ENCODE measurements at places on chromosomes 1 and 21.

GRCh38 chr1:145960468-145961108, 2.8 kb upstream of the LIX1L start:
- no peak for DNase-seq

GRCh38 chr1:177043597-177043996, 120.9 kb downstream of the ASTN1 start:
- no peak for DNase-seq

- DNase-seq, result no peak
These were observed 50.4 kb downstream of the TENT5C start for GRCh38 chr1:117656202-117656641.

DNA sequence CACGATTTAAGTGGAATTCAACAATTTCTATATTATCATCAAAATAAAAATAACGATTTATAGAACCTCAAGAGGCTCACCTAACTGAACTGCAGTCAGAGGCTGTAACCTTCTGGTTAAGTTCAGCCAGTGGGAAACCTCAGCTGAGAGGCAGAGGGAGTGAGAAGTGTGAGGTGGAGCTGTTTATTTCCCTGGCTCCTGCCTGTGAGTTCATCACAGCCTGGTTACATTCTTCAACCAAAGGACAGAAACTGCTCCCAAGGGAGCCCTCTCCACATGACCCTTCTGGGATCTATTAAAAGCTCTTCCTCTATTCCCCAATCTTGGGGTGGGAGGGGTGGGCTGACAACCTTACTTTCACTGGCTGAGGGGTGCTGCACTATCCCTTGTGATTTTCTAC, 22.2 kb downstream of the DYNLT5 start:
- DNase-seq, result no peak

DNA sequence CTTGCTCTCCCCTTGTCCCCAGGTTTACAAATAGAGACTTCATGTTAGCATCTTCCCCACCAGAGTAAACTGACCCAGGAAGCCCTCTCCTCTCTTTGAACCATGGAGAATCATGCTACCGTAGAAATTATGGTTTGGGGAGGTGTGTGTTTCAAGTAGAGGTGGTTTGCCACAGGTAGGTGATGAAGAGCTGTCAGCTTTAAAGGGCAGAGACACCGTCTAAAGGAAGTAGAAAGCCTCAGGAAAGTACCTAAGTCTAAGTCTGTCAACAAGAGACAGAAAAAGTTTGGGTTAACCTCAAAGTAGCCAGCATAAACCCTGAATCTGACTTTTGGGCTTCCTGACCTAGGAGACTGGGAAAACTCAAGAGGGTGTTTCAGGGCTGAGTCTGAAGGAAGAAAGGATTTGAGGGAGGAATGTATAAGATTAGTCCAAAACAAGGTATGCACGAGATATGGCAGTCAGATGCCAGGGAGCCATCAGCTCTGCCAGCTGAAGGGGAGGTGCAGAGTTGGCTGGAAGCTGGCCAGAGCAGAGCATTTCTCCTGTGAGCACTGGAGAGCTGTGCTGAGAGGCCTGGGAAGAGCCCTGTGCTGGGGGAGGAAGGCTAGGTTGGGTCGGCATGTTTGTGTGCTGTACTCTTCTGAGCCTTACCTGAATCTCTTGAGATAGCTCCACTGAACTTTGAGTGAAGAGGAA, 14.3 kb downstream of the ADAMTSL4 start:
- DNase-seq, result no peak

GRCh38 chr1:181092883-181093458, 4.5 kb downstream of the IER5 start:
- no peak for DNase-seq

DNA sequence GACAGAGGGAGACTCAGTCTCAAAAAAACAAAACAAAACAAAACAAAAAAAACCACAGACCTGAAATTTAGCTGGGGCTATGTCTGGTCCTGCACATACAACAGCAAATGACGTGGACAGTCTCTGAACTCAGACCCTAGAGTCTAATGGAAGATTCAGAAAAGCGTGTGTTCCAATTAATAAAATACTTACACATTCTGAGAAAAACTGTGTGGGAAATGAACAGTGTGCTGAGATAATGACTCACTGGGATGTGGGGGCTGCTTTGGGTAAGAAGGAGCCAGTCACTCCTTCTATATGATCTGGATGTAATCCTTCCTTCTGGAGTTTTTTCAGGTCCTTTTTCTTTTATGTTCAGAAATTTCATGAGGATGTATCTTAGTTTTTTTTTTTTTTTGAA, 29.4 kb downstream of the CLDN14 start:
- DNase-seq, result no peak

DNA sequence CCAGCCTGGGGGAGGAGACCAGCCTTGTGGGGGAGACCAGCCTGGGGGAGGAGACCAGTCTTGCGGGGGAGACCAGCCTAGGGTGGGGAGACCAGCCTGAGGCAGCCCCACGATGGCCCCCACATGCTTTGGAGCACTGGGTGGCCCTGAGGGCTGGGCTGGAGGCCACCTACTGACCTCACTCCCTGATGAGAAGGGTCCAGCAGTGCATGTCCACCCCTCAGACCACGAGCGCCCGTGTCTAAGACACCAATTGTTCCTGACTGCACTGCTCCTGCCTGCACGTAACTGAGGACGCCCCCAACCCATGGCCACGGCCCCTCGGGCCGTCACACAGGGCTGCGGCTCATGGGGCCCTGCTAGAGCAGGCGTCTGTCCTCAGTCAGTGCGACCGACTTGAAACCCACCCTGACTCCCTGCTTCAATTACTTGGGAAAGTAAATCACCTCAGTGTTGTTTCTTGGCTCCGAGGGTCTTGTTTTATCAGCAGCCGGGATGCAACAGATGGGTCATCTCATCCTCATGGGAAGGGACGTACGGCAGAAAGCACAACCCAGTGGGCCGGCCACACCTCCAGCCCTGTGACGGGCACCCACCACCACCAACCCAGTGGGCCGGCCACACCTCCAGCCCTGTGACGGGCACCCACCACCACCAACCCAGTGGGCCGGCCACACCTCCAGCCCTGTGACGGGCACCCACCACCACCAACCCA, at the start of gene SPATC1L:
SPATC1L (minus strand) TSS at position 550 of the 715 bp plus-strand sequence. CDS start 1,643 bp downstream, outside the sequence.
- DNase-seq, result no peak

- no peak for DNase-seq
These were observed 21.9 kb downstream of the LRRC8D start for GRCh38 chr1:89842567-89843272.

DNA sequence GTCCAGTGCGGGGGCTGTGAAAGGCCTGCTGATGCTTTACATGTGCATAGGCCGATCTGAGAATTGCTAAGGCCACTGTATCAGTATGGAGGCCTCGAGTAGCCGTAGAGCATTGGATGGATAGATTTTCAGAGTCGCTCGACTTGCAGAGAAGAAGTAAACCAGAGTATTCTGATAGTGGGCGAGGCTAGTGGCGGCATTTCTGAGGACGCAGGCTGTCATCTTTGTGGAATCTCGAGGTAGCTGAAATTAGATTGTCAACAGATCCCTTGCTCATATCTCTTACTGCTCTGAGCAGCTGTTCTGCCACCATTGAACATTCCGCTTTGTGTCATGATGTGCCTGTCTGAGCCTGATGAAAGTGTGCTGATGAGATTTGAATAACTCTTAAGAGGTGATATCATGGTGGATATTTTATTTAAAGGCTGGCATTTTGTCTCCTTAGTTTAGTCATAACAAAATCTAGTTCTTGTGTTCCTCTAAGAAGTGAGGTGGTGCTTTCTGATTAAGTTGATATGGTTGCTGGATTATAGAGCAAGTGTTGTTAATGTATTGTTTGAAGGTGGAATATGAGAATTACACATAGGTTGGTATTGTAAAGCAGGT, 1.5 kb downstream of the KIF1B start:
- DNase-seq, result no peak

DNA sequence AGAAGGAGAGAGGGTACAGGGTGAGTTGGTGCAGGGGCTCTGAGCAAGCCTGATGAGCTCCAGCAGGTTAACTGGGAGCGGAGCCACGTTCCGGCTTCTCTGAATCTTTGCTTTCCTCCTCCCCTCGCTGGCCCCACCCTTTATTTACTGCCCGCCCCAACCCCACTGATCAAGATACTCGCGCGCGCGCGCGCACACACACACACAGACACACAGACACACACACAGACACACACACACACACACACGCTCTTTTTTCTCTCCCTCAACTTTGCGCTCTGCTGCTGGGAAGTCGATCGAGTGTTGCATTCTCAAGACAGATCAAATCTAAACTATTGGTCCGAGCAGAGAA, at the start of gene GRIK1:
GRIK1 (minus strand) TSS at position 73 of the 352 bp plus-strand sequence.
- DNase-seq, result no peak

DNA sequence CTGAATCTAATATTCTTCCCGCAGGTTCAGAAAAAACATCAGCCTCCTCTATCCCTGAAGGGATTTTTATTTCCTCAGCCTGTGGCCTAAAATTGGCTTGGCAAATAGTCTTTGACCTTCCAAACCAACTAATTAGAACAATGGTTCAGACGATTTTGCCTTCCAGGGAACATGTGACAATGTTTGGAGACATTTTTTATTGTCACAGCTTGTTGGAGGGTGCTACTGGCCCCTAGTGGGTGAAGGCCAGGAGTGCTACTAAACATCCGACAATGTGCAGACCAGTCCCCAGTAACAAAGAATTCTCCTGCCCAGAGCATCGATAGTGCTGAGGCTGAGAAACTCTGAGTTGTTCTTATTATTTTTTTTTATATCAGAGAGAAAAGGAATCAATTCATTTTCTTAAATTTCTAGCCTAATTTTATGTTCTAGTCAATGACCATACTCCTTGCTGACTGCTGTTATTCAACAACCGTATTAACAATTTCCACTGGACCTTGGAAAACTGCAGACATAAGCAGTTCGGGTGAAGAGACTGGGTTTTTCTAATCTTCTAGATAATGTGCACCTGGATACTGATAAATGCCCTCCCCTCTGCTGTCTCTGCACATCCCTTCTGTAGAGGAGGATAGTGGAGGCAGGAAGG, 280.7 kb downstream of the LMX1A start:
- no peak for DNase-seq

- DNase-seq, result no peak
These were observed 478.2 kb upstream of the VAMP3 start for GRCh38 chr1:7292714-7293419.

DNA sequence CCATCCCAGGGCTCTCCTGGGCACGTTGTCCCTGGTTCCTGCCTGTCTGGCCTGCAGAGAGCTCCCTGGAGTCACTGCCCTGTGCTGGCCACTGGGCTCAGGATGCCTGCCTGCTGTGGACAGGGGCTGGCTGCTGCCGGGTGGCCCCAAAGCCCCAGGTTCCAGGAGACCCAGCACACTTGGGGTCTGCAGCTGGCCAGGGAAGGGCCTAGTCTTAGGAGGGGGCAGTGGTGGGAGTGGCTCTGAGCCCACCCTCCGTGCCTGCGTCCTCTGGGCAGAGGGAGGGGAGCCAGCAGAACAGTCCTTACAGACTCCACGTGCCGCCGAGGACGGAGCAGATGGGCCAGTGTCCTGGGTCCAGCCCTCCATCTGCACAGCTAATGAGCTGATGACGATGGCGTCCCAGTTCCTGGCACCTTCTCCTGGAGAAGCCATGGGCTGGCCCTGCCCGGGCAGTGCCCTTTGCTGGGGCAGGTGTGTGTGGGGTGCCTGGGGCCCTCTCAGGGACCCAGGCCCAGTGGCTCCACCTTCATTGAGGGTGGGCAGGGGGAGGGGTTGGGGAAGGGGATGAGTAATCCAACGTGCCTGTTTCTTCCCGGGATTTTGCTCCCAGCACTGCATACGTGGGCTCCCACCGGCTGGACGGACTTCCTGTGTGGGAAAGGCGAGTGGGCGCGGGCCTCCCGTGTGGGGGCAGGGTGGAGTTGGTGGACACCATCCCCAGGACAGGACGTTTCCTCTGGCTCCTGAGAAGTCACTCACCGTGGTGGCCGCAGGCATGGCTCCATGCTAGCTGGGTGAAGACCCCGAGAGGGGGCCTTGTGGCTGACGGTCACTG, 6.8 kb upstream of the PLCH2 start:
- no peak for DNase-seq

DNA sequence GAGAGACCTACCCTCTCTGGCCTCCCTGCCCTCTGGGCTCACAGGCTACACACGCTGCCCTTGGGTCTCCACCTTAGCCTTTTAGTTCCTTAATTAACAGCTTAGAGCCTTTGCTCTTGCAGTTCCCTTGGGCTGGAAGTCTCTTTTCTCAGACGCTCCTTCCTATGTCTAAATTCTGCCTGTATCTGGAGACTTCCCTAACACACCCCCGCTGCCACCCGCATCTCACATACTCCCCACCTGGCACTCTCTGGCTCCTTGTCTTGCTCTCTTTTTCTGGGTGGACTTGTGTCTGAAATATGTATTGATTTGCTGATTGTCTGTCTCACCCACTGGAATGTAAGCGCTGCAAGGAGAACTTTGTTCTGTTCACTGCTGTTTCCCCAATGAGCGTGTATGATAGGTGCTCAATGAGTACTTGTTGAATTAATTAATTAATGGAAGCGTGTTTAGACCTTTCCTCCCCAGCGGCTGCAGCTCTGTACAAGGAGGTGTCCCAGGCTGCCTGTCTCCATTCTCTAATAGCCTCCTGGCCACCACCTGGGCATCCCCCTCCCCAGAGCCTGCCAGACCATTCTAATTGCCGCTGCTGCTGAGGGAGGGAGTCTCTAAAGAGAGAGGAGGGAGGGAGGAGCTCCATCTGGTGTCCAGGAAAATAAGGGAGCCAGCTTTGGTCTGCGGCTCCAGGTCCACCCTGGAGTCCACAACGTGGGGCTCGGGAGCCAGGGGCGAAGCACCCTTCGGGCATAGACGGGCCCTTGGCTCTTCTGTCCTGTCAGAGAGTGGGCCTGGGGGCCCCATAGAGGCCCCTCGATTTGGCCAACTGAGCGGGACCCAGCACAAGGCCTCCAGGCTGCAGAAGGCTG, 95.4 kb downstream of the RNF220 start:
- DNase-seq, result no peak

- no peak for DNase-seq
These were observed 521 bp upstream of the NADK start for GRCh38 chr1:1778663-1779319.

GRCh38 chr1:228837032-228837431, 101.8 kb downstream of the RHOU start:
- no peak for DNase-seq

GRCh38 chr1:84758968-84759491, 68.8 kb upstream of the SSX2IP start:
- DNase-seq, result no peak

- DNase-seq, result no peak
These were observed 39.4 kb downstream of the LTN1 start for GRCh38 chr21:28953247-28953646.

- DNase-seq, result no peak
These were observed 65.2 kb downstream of the FCRL5 start for GRCh38 chr1:157487096-157487495.

GRCh38 chr1:161688946-161689345, 18.1 kb upstream of the FCRLA start:
- DNase-seq, result no peak

DNA sequence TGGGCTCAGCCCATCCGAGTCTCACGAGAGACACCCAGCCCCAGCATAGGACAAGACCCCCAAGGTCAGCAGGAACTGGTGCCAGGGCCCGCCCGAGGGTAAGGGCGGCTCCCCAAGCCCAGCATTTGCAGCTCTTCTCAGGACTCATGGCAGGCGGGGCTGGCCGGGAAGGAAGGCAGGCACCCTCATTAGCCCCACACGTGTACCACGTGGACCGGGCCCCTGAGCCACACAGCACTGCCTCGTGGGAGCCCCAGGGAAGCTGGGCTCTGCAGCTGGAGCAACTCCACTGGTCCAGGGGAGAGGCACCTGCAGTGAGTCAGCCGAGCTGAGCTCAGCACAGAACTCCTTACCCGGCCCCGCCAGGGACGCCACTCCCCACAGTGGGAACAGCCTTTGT, 97.7 kb upstream of the IFFO2 start:
- no peak for DNase-seq

- DNase-seq, result no peak
These were observed 83.4 kb upstream of the PLPPR4 start for GRCh38 chr1:99180915-99181314.

All from cortex of kidney (tissue), 1 donor.